ENCODE measurements at places on chromosomes 1 and 21.

DNA sequence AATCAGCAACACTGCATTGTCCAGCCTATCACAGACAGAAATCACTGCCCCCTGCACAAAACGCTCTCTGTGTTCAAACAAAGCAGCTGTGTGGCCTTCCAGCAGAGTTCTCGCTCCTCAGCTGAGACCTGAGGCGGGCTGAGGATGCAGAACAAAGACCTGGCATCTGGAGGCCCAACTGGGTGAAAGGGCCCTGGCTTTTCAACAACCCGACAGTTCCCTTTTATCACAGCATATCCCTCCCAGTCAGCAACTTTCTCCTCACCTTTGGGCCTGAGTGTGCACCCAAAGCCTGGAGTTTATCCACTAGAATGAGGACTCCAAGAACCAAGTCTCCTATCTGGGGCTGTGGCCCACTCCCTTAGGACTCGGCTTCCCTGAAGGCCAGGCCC lies 42.6 kb upstream of the A3GALT2 start:
- no peak for DNase-seq

DNA sequence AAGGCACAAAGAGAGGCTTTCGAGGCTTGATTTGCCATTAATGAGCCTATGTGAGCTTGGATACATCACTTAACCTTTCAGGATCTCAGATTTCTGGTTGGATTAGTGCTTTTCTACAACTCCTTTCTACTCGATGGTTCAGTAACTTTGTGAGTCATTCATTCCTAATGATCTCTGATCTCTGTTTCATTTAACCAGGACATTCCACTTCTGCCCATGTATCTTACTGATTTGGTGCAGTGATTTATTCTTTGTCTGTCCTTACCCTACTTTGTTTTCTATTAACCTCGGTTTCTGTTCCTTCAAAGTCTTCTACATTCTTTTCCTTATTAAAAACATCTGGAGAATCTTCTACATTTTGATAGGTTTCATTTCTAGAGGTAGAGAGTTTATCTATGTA lies 94.6 kb upstream of the ZBTB18 start:
- no peak for DNase-seq

DNA sequence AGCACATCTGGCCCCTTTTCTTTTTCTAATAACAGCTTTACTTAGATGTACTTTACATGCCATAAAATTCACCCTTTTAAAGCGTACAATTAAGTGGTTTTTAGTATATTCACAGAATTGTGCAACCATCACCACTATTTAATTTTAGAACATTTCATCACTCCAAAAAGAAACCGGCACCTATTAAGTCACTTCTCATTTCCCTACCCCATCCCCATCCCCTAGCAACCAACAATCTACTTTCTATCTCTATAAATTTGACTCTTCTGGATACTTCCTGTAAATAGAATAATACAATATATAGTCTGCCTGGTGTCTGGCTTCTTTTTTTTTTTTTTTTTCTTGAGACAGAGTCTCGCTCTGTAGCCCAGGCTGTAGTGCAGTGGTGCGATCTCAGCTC lies 59.5 kb upstream of the ENAH start:
- DNase-seq: no peak

DNA sequence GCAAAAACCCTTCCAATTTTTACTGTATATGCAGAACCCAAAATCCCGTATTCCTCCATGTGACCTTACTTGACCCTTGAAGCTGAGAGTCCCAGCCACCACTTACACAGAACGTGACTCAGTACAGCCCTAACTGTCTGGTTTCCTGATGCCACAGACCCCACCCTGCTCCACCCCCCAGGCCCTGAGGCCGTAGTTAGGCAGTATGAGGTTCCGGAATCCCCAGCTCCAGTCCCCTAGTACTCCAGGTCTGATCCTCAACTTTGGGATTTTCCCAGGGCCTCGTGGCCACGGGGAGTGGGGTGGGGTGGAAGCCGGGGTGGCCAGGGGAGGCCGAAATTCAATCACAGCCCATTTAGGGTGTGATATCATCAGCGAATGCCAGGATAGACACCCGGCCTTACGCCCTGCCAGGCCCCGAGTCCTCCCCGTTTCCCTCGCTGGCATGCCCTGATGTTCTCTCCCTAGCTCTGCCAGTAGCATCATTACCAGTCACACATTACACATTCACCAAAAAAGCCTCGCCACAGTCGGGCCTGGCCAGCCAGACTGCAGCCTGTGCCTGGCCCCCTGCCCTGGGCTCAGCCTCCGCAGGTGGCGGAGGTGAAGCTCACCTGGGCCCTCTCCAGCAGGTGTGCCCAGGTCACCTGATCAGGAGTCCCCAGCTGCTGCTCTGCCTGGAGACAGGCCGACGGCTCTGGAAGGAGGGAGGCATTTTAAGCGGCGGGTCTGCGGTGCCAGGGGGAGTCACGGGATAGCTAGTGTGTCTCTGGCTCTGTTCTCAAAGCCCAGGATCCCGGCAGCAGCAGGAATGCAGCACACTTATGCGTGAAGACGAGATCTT lies 70.8 kb downstream of the SCCPDH start:
- DNase-seq: no peak

GRCh38 chr1:31954607-31955283 lies 16.6 kb upstream of the PTP4A2 start:
- DNase-seq: no peak

DNA sequence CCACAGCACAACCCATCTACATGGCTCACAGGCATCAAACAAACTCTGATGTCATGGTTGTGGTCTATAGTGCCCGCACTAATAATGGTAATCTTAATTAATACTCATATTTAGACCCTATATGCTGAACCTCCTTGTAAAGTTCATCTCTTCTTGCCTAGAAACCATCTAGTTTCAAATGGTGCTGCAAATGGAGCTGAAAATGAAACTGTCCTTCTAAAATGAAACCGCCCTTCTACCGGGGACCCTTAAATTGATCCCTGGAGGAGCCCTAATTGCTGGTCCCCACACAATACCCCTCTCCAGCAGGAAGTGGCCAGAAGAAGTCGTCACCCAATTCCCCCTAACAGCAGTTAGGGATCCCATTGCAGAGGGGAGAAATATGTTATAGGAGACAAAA lies 612.6 kb downstream of the MRPL39 start:
- no peak for DNase-seq

DNA sequence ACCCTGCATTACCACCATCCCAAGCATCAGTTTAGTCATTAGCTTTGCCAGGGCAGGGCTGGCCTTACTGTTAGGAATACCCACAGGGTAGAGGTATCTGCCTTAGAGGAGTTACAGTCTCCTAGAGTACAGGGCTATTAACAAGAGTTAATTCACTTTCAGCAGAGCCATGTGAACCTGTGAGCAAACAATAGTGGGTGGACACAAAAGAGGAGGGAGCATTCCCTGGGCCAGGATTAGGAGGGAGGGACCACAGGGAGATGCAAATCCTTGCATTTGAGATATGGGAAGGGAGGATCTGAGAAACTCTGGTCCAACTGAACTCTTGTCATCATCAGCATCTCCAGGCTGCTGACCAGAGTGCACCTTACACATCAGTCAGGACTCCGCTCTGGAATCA lies 51.1 kb upstream of the IGSF21 start:
- no peak for DNase-seq

DNA sequence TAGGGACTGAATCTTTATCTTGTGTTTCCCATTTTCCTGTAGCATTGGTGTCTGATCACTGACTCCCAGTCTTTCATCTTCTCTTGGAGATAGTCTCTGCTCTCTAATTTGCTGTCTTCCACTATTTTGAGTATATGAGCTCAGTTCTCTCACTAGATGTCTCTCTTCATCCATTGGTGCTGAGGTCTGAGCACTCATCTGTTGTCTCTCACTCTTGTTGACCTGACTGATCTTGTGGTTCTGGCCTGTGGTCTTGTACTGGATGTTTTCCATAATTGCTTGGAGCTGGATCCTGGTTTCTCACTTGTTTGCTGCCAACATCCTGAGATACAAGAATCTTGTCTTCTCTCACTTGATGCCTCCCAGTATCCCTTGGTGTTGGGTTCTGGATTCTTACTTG lies 25.1 kb upstream of the S100A11 start:
- no peak for DNase-seq

DNA sequence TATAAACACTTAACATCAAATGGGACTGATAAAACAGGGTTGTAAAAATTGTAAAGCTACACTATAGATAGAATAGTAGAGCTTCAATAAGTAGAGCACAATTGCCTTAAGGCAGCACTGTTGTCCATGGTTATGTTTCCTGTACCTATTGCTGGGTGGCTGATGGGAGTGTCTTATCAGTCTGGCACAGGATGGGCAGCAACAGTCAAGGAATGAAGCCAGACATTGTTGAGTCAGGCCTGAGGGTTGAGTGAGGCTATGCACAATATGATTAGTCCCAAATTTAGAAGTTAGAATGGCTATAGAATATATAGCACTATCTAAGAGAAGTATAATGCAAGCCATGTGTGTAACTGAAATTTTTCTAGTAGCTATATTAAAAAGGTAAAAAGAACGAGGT lies 25.0 kb upstream of the CD1D start:
- DNase-seq: no peak

DNA sequence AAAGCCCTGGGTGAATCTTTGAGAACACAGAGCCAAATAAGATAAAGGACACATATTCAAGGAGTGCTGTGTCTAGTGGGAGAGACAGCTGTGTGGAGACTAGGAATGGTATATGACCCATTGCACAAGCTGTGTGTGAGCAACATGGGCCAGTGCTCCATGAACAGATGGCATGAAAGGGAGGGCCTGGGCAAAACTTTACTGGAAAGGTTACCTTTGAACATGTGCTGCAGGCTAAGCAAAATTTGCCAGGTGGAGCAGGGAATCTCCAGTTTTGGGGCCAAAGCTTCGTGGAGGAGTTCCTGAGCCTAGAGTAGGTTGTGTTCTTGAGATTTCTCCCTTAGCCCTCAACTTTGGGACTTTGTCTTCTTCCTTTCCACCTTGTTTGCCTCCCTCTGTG lies 446.1 kb upstream of the PROX1 start:
- DNase-seq: no peak
